Mucosa of gallbladder (tissue), 1 donor: ENCODE measurements at places on chromosomes 13 and 19. TPM values are rescaled to one million over a fixed set of nuclear protein-coding genes. Genes with fewer than 3 reads are reported as not detected.

ABCA7 gene
- 49.0 TPM for total RNA-seq

ELSPBP1 gene
- not detected for total RNA-seq

TNFSF11 gene
- total RNA-seq, result 0.95 TPM

PROZ gene
- not detected for total RNA-seq

KLK3 gene
- not detected for total RNA-seq
